Stimulated activated CD4-positive, alpha-beta T cell treated with anti-CD3 and anti-CD28 coated beads, Interleukin-1b, Interleukin-23, amount 100 ng/mL, for 1 hour (primary cell): ENCODE measurements at places on chromosomes 7 and 10.

DNA sequence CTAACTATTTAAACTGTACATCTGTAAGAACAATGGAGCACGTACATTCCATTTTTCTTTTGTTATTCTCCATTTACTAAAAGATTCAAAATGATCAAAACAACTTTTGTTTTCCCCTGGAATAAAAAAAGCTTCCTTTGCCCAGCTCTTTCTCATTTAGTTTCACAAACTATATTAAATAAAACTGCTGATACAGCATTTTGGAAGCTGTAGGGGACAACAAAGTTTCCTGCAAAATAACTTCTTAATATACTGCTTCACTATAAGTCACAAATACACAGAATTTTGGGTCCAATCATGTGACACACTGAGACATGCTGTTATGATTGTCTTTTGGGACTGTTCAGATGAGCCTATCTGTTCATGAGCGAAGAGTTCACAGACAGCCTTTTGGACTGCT lies 222.4 kb downstream of the ADAM12 start:
- no peak for DNase-seq

DNA sequence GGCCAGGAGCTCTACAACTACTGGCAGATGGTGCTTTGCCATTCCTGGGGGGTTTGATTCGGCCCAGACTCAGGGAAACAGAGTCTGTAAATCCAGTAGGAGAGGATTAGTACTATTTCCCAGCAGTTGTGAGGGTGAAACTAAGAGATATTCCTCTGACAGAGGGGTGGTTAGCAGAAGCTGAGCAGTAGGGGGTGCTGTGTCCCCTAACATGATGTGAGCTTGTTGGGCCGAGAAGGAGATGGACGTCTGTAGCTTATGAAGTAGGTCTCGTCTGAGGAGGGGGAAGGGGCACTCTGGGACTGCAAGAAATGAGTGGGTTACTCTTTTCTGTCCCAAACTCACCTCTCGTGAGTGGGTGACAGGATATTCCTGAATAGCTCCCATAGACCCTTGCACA lies 179.2 kb upstream of the MBL2 start:
- DNase-seq, result no peak

DNA sequence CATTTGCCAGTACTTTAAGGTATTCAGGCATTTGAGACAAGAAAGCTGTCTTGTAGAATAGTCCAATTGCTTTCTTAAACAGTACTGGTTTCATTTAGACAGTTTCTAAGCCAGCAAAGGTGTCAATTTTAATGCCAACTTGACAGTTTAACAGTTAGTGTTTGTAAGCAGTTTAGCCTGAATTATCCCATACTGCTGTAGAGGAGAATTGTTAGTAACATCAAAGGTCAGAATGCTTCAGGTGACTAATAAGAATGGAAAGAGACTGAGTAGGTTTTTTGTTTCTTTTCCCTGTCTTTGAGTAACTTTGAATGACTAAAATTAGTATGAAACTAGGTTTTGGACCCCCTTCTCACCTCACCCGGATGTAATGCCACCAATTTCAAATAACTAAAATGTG lies 29.5 kb upstream of the VDAC2 start:
- no peak for DNase-seq

GRCh38 chr7:48182718-48183369 lies 11.6 kb downstream of the ABCA13 start:
- DNase-seq, result no peak
